T-helper 17 cell (primary cell): ENCODE measurements at places on chromosomes 16 and 17. TPM values are rescaled to one million over a fixed set of nuclear protein-coding genes. Genes with fewer than 3 reads are reported as not detected.

GRCh38 chr17:28895794-28896447, 1.6 kb downstream of the FLOT2 start:
- peaks cover 3% of the 10 kb centered on the region for H3K36me3 ChIP-seq
- peak overlapping the region; percentile 98 for H3K27ac ChIP-seq
- no peak for DNase-seq
- H3K27me3 ChIP-seq: no peaks in the 10 kb centered on the region
- peak overlapping the region; percentile 97 for H3K4me3 ChIP-seq

Gene STX4
- 72.0 TPM for total RNA-seq

GRCh38 chr16:592518-593306, 2.8 kb downstream of the RAB40C start:
- DNase-seq: no peak
- H3K4me3 ChIP-seq: no peak overlapping the region
- no peaks in the 10 kb centered on the region for H3K27me3 ChIP-seq
- peak overlapping the region; percentile 93 for H3K27ac ChIP-seq
- H3K4me1 ChIP-seq: peaks cover 36% of the 10 kb centered on the region
- H3K36me3 ChIP-seq: peaks cover 3% of the 10 kb centered on the region

DNA sequence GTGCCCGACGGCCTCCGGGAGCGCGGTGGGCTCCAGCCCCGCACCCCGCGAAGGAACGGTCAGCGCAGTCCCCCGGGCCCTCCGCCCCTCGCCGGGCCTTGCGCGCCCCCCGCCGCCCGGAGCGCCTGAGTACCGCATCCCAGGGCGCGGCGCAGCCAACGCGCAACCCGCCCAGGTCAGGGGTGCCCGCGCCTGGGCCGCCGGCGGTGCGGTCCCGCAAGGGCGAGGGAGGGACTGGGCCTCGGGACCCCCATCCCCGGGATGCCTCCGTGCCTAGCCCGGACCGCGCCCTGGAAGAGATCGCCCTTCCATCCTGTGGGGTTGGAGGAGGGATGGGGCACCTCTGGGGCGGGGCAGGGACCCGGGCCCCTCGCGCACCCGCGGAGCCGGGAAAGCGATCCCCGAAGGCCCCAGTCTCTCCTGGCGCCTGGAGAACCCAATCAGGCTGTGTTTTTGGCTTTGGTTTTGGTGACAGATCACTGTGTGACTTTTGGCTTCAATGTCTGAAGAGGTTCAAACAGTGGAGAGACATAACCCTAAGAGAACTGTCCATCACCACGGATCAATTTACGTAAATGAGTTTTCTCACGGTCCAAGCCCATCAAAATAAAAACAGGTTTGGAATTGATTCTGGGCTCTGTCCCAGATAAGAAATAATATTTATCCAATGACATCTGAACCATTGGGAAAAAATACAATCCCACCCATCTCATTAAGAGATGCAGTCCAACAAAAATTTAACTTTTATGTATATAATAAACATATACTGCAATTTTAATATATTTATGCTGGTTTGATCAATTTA, 17.8 kb downstream of the ENPP7 start:
- no peak for DNase-seq
- H3K4me3 ChIP-seq: no peak overlapping the region
- no peak overlapping the region for H3K27ac ChIP-seq
- peaks cover 9% of the 10 kb centered on the region for H3K4me1 ChIP-seq

DNA sequence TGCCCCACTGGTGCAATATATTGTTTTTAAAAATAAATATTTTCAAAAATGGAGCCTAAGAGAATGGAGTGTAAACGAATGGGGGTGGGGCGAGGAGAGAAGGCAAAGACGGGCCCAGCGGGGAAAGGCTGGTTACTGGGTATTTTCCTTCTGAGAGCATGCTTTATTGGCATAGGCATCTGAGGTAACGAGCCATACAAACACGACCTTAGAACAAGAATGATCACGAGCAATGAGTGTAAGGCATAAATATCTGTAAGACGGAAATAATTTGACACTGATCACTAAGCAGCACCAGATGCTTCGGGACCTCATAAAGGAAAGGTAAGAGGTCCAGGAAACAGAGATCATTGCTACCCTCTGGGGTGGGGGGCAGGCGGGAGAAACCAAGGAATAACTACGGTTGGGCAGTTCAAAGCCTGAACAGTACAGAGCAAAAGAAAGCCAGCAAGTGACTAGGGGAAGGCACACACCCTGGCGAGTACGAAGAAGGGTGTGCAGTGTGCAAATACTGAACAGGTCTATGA, 959 bp downstream of the SSH2 start:
- peaks cover 8% of the 10 kb centered on the region for H3K36me3 ChIP-seq
- no peak overlapping the region for H3K27ac ChIP-seq
- no peak overlapping the region for H3K4me3 ChIP-seq
- no peak for DNase-seq
- H3K4me1 ChIP-seq: peaks cover 27% of the 10 kb centered on the region

Gene NDRG4
- 0.90 TPM for total RNA-seq

Gene MT4
- total RNA-seq: not detected

DNA sequence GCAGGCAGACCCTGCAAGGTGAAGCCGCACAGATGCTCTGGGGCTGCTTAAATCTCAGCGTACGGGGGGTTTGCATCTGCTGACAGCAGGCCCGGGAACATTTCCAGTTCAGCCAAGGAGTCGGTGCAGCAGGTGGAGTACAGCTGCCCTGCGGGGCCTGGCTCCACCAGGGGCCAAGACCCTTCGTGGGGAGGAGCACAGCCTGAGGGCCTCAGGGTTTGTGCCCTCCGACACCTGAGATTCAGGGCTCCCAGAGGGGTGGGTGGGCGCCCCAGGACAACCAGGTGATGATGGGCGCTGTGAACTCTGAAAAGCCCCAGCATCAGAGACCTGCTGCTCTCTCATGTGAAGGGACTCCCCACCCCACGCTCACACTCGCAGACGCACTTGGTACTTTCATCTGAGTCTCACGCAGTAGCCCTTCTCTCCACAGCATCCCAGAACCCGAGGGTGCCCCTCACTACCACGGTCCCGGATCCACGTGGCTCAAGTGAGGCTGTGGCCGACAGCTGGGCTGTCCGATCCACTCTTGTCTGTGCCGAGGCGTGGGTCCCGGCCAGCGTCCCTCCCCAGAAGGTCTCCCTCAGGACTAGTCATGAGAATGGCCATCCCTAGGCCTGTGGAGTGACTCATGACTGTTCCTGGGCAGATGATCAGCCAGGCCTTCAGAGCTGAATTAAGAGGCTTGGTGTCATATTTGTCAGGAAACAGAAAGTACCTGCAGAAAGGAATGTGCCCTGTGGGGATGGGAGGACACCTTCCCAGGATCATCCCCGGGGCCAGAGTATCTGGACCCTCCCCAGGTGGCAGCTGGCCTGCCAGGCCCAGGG, 29.6 kb downstream of the ACSF3 start:
- H3K4me1 ChIP-seq: peaks cover 17% of the 10 kb centered on the region
- H3K27ac ChIP-seq: peak overlapping the region; percentile 85
- no peaks in the 10 kb centered on the region for H3K27me3 ChIP-seq
- H3K36me3 ChIP-seq: peaks cover 3% of the 10 kb centered on the region

DNA sequence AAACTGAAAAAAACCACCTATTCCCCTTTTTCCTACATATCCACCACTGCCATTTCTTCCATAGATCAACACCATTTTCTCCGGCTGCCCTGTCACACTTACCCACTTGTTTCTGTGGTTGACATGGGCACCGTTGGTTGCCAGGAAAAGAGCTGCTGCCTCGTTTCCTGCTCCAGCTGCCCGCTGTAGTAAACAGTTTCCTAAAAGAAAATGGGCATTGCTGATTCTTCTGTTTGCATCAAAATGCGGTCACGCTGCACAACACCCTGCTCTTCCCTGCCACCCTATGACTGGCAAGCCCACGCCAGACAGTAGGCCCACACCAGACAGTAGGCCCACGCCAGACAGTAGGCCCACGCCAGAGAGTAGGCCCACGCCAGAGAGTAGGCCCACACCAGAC, 46.3 kb downstream of the CYB5D2 start:
- peaks cover 2% of the 10 kb centered on the region for H3K36me3 ChIP-seq
- H3K27me3 ChIP-seq: no peaks in the 10 kb centered on the region
- DNase-seq: no peak
- peak overlapping the region; percentile 89 for H3K27ac ChIP-seq

Gene SPNS1
- 28.1 TPM for total RNA-seq
